ENCODE measurements at places on chromosomes 4 and X.

- no peak for DNase-seq
Measured at GRCh38 chr4:136392576-136392975, 1139.7 kb downstream of the PCDH18 start.

DNA sequence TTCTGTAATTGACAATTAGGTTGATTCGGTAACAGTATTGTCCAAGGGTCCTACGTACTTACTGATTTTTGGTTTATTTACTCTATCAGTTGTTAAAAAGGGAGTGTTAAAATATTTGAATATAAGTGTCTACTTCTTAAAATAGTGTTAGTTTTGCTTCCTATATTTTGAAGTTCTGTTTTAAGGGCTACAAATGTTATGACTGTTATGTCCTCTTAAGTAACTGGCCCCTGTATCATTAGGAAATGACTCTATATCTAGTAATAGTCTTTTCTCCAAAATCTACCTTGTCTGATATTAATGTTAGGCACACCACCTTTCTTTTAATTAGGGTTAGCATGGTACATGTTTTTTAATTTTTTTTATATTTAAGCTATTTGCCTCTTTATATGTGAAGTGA, 30.1 kb downstream of the ANKRD50 start:
- DNase-seq: no peak

- DNase-seq: peak; percentile 56
Measured at GRCh38 chr4:105894660-105895582, at the start of gene NPNT. NPNT (plus strand) TSS chr4:105895471; CDS start chr4:105895653, 182 bp downstream.

GRCh38 chr4:94548571-94548970, 96.8 kb downstream of the PDLIM5 start:
- no peak for DNase-seq

- DNase-seq: no peak
Measured at GRCh38 chrX:98338544-98338943, 1454.8 kb downstream of the RPA4 start.

DNA sequence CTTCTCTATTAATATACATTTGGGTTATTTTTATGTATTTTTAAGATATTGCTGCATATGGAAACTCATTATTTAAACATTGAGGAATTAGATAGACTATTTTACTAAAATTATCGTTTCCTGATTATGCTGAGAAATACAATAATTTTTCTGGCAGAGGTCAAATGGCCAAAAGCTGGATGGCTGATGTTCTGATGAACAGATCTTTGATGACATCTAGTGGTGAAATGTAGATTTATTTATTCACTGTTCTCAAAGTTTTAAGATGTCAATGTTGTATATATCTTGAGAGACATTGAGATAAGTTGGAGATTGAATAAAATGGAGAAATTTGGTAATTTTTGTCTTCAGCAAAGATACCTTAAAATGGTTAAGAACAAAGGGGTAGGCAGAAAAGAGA, 96.2 kb downstream of the UGT8 start:
- DNase-seq: no peak

- DNase-seq: no peak
Measured at GRCh38 chr4:1023075-1023640, 11.7 kb downstream of the FGFRL1 start.

GRCh38 chr4:2141022-2141761, 82.1 kb downstream of the NAT8L start:
- no peak for DNase-seq

Data from right forelimb (tissue), 1 donor.